ENCODE measurements at places on chromosomes 3 and 15. TPM values are rescaled to one million over a fixed set of nuclear protein-coding genes. Genes with fewer than 3 reads are reported as not detected.

The FAM3D gene
- total RNA-seq: 4.0 TPM

The SPINK8 gene
- not detected for total RNA-seq

The KCTD6 gene
- total RNA-seq: 8.2 TPM

The HHATL gene
- not detected for total RNA-seq

The COL6A5 gene
- 6.3 TPM for total RNA-seq

The USP4 gene
- 69.6 TPM for total RNA-seq

The SLC28A1 gene
- not detected for total RNA-seq

The TEX55 gene
- not detected for total RNA-seq

The TEX9 gene
- total RNA-seq: 7.0 TPM

The PIF1 gene
- total RNA-seq: 0.67 TPM

DNA sequence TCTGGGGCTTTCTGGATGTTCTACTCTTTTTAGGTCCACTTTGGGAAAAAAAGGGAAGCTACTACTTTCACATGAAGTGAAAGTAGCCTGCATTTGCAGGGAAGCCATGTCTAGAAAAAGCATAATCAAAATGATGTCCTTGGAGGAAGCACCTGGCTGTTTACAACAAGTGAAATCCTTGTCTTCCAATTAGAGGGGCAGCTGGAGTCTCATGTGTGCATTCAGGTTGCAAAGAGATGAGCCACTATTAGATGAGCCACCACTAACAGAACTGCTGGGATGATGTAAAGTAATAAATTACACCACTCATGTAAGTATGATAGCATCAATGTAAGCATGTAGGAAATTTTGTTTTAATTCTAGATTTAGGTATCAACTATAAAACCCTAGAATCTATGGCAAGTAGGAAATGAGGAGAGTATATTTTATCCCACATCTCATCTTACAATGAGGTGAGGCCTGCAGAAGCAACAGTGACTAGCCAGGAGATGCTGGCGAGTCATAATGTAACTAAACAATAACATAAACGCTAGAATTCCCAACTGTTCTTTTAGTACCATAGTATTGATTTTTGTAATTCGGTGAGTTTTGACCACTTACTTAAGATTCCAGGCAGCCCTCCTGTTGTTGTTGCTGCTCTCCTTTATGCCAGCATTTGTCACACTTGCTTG lies 75.9 kb downstream of the TMEM108 start:
- H3K4me1 ChIP-seq: no peaks in the 10 kb centered on the region
- no peak for DNase-seq
- no peaks in the 10 kb centered on the region for H3K27me3 ChIP-seq
- H3K36me3 ChIP-seq: no peaks in the 10 kb centered on the region
- no peak overlapping the region for H3K4me3 ChIP-seq
- H3K27ac ChIP-seq: no peak overlapping the region

DNA sequence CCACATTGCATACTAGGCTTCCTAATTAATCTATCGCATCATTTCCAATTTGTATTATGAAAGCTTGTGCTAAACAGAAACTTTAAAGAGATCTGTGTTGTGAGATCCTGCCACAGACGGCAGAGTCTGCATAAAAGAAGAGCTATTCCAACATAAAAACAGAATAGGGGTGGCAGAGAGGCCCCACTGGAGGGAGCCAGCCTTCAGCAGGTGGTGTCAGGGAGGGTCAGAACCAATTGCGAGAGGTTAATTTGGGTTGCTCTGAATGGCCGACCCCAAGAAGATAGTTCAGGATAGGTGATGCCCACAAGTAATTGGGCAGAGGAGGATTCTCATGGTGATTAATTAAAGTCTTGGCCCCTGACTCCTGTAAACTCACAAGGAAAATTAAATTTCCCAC lies 74.8 kb downstream of the DCLK3 start:
- DNase-seq: no peak
- no peaks in the 10 kb centered on the region for H3K4me1 ChIP-seq
- H3K27ac ChIP-seq: no peak overlapping the region
- no peak overlapping the region for H3K4me3 ChIP-seq
- no peaks in the 10 kb centered on the region for H3K27me3 ChIP-seq

DNA sequence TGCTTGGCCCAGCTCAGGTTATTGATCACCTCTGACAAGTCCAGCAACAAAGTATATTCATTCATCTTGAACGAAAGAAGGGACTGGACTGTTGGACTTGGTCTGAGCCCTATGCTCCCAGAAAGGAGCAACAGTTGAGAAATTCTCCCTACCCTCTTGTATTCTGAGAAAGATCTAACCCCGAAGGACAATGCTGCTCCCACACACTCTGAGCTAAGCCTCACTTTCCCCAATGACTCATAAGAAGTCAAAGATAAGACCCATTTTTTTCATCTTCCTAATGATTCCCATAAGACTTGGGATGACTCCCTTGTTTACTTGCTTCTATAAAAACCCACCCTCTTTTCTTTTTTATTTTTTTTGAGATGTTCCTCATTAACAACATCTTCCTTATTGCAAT lies 549.4 kb upstream of the MDFIC2 start:
- no peak overlapping the region for H3K4me3 ChIP-seq
- no peak for DNase-seq
- no peaks in the 10 kb centered on the region for H3K27me3 ChIP-seq
- no peaks in the 10 kb centered on the region for H3K36me3 ChIP-seq

DNA sequence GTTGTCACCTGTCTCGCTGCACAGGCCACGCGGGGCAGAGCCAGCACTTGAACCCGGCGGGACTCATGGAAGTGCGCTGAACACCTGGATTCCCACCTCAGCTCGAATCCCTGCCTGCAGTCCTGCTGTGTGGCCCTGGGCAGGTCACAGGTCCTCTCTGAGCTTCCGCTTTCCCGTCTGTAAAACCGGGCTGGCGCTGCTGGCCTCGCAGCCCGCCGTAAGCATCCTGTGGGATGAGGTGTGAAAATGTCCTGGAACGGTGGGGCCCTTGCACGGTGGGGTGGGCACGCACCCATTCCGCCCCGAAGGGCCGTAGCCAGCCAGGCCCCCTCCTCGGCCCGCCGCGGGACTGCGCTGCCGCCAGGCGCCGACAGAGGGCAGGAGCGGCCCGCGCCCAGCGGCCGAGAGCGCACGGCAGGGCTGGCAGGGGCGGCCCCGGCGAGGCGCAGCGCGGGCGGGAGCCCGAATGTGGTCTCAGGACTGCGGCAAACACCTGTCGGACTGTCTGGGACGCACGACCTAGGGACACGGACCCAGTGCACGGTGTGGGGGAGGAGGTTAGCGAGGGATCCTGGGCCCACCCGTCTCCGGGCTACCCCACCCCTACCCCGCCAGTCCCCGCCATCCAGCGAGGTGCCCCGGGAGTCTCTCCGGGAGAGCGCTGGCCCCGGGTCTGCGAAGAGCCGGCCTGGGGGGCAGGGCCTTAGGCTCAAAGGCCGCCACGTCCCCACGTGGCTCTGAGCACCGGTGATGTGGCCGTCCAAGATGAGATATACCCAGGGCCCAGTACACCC lies 40.4 kb downstream of the DNAJB8 start:
- peaks cover 30% of the 10 kb centered on the region for H3K27me3 ChIP-seq
- H3K4me1 ChIP-seq: no peaks in the 10 kb centered on the region
- H3K4me3 ChIP-seq: peak overlapping the region; percentile 29
- no peak overlapping the region for H3K27ac ChIP-seq
- no peaks in the 10 kb centered on the region for H3K36me3 ChIP-seq

DNA sequence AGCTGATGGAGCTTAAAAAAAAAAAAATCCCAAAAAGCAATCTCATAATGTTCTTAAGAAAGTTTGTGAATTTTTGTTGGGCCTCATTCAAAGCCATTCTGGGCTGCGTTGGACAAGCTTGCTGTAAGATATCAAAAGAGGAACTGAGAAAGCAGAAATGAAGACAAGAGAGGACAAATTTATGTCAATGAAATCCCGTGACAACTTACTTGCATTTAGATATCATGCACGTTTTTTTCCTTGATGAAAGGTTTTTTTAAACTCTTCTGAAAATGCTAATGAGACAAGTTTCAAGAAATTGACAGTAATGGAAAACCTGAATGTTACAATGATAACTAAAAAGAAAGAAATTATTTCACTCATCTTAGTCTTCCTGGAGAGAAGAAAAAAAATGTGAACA lies 662.9 kb downstream of the SQOR start:
- H3K27ac ChIP-seq: no peak overlapping the region
- DNase-seq: no peak
- no peak overlapping the region for H3K4me3 ChIP-seq
- H3K36me3 ChIP-seq: no peaks in the 10 kb centered on the region
- no peaks in the 10 kb centered on the region for H3K4me1 ChIP-seq

DNA sequence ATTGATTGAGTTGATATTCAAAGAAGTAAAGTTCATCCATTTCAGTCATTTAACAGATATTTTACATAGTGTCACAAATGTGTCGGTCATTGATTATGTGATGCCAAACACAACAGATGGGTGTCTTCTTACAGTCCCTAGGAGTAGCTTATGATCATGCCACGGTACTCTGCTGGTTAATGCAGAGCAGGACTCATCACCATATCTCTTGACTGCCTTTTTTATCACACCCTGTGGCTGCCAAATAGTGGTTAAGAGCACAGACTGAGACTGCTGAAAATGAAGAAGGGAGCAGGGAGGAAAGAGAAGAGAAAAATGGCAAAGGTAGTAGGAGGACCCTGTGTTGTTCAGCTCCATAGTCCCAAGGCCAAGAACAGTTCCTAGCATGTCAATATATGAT lies 12.8 kb upstream of the TIMMDC1 start:
- H3K36me3 ChIP-seq: peaks cover 61% of the 10 kb centered on the region
- H3K27ac ChIP-seq: no peak overlapping the region
- H3K27me3 ChIP-seq: no peaks in the 10 kb centered on the region
- H3K4me3 ChIP-seq: no peak overlapping the region
- no peaks in the 10 kb centered on the region for H3K4me1 ChIP-seq

DNA sequence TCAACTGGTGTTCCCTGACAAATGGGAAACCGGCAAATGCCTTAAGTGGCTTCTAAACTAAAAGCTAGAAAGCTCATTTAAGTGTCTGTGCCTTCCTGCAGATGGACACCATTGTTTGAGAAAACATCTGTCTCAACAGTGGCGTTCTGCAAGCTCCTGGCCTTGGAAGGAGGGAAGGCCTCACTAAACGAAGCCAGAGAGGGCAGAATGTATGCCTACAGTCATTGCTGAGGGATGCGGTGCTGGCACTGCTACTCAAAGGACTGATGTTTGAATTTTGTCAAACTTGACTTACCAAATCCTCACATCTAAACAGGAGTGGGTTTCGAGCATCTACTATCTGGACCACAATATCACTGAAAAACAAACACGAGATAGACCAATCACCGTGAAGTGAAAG lies 12.2 kb downstream of the LSG1 start:
- peaks cover 11% of the 10 kb centered on the region for H3K4me1 ChIP-seq
- no peak for DNase-seq
- no peak overlapping the region for H3K4me3 ChIP-seq
- peaks cover 69% of the 10 kb centered on the region for H3K36me3 ChIP-seq

DNA sequence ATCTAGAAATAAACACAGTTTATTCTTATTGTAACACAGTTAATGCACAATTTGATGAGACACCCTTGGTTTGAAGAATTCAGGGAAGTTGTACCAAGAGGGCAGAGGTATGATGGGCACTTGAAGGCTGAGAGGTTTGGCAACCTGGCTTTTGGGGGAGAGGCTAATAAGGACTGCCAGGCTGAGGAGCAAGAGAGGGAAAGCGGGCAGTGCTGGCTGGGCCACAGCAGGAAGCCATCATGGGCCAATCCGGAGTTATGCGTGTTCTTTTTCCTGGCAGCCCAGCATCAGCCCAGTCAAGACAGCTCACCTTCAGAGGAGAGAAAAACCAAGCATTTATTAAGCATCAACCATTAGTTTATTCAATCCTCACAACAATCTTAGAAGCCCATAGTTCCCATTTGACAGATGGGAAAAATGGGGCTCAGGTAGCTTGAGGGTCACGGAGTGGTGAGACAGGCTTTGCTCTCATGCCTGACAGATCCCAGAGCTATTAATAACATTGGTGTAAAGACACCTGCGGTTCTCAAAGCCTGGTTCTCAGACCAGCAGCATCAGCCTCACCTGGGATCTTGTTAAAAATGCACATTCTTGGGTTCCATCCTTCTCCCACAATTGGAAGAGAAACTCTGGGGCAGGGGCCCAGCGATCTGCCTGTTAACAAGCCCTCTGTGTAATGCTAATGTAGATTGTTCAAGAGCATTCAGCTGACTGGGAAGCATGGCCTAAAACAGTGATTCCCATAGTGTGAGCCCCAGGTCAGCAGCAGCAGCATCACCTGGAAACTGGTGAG lies 183.7 kb downstream of the NTRK3 start:
- H3K4me1 ChIP-seq: no peaks in the 10 kb centered on the region
- H3K27me3 ChIP-seq: no peaks in the 10 kb centered on the region
- no peak overlapping the region for H3K4me3 ChIP-seq
- DNase-seq: no peak
- H3K36me3 ChIP-seq: no peaks in the 10 kb centered on the region

DNA sequence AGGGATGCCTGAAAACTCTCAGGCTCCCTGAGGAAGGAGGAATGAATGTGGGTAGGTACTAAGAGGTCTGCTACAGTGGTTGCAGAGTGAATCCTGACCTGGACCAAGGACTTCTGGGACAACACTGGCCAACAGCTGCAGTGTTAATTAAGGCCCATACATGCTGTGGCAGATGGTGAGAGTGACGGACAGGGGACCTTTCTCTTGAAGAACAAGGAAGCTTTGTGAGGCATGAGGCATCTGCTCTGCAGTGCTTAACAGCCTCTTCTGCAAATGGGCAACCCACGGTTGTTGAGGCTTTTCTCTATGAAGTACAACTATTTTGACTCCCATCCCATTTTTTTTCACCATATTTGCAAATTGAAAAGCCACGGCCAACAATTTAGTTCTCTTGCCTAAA lies 26.6 kb upstream of the ACAN start:
- no peak overlapping the region for H3K27ac ChIP-seq
- no peaks in the 10 kb centered on the region for H3K36me3 ChIP-seq
- peaks cover 12% of the 10 kb centered on the region for H3K27me3 ChIP-seq
- DNase-seq: no peak
- H3K4me1 ChIP-seq: no peaks in the 10 kb centered on the region
- no peak overlapping the region for H3K4me3 ChIP-seq

- DNase-seq: no peak
- H3K27ac ChIP-seq: no peak overlapping the region
- H3K4me3 ChIP-seq: no peak overlapping the region
- no peaks in the 10 kb centered on the region for H3K36me3 ChIP-seq
- no peaks in the 10 kb centered on the region for H3K27me3 ChIP-seq
Measured at GRCh38 chr3:187247398-187247797, 44.1 kb downstream of the MASP1 start.

DNA sequence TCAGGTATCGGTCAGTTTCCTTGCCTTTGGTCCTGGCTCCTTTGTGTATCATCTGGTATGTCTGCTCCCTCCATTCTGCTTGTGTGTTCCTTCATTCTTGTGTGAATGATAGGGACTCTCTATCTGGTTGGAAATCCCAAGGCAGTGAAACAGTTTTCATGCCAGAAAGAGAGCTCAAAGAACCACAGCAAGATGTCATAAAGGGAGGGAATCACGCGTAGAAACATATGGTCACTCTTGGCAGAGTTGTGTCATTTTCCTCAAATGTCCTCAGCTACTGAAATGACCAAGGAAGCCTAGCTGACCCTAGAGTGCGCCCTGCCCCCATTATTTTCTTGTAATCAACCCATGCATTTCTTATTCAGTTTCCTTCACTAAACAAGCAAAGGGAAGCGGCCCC lies 48.0 kb downstream of the RASGRP1 start:
- H3K27me3 ChIP-seq: peaks cover 5% of the 10 kb centered on the region
- DNase-seq: no peak
- H3K36me3 ChIP-seq: no peaks in the 10 kb centered on the region
- H3K4me3 ChIP-seq: no peak overlapping the region
- no peaks in the 10 kb centered on the region for H3K4me1 ChIP-seq

Data from upper lobe of right lung (tissue), 1 donor.